ENCODE measurements at places on chromosomes 1 and 21. TPM values are rescaled to one million over a fixed set of nuclear protein-coding genes. Genes with fewer than 3 reads are reported as not detected.

DNA sequence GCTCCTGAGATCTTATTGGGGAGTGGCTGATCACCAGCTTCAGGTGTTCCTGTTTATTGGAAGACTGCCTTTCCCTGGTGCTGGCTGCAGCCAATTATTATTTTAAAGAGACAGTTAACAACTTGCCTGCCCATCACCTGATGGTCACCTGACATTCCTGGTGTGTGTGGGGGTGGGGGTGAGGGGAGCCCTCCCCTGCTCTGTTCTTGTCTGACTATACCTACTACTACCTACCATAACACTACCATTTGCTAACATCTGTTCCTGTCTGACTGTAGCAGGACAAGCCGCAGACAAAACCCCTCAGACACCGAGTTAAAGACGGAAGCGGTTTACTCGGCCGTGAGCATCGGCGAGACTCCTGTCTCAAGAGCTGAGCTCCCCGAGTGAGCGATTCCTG lies 54.9 kb upstream of the NBPF3 start:
- no peak for DNase-seq
- no peaks in the 10 kb centered on the region for H3K27me3 ChIP-seq
- no peak overlapping the region for H3K27ac ChIP-seq
- peaks cover 43% of the 10 kb centered on the region for H3K4me1 ChIP-seq
- no peaks in the 10 kb centered on the region for H3K36me3 ChIP-seq
- H3K4me3 ChIP-seq = no peak overlapping the region

DNA sequence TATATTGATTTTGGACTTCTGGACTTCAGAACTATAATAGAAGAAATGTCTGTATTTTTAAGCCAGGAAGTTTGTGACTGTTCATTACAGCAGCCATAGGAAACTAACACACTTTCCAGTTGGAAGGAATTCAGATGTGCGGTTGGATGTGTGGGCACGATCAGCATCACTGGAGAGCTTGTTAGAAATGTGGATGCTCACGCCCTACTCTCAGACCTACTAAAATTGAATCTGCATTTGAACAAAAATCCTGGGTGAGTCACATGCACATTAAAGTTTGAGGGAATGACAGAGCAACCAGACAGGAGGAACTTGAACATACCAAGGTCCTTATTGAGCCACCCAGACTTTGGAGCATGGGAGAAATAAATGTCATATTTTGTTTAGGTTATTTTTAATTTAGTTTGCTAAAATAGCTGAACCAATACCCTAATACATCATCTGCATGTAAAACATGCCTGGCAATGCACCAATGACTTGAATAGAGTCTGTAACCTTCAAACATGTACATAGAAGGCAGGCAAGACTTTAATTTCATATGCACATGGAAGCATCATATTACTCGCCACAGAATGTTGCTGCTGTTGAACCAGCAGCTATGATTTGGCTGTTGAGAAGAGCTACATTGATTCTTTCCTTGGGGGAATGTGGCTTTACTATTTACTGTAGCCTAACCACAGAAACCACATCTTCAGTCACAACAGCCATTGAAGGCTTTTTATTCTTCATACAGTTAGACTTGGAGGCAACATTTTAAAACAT lies 346.2 kb downstream of the BARHL2 start:
- H3K27me3 ChIP-seq = no peaks in the 10 kb centered on the region
- H3K27ac ChIP-seq = no peak overlapping the region
- H3K36me3 ChIP-seq = no peaks in the 10 kb centered on the region

GRCh38 chr1:186812570-186812969 lies 16.2 kb upstream of the PLA2G4A start:
- no peak for DNase-seq
- H3K4me3 ChIP-seq = no peak overlapping the region
- no peak overlapping the region for H3K27ac ChIP-seq
- no peaks in the 10 kb centered on the region for H3K27me3 ChIP-seq
- H3K36me3 ChIP-seq = no peaks in the 10 kb centered on the region

The FHAD1 gene
- total RNA-seq = not detected

The OR10J4 gene
- total RNA-seq = not detected

All from esophagus squamous epithelium (tissue), 5 donors.